ENCODE measurements at places on chromosomes 7 and 10.

- no peak for DNase-seq
Observed at GRCh38 chr10:105797234-105797890, 1156.3 kb downstream of the SORCS3 start.

DNA sequence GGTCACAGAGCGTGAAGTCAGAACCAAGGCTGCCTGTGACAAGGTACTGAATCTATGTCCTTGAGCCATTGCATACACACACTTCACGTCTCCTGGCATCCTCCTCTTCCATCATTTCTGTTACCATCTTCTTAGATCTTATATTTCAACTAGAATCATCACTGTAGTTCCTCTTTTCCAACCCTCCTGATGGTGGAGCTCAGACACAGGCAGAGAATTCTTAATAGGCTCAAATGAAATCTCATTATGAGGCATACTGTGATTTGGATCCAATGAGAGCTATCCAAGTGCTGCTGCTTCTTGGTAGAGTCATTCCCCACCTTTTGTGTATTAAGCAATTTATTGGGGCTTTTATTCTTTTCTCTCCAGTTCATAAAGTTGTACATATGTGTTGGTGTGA is 113.2 kb downstream of the CALCR start:
- DNase-seq, result no peak

DNA sequence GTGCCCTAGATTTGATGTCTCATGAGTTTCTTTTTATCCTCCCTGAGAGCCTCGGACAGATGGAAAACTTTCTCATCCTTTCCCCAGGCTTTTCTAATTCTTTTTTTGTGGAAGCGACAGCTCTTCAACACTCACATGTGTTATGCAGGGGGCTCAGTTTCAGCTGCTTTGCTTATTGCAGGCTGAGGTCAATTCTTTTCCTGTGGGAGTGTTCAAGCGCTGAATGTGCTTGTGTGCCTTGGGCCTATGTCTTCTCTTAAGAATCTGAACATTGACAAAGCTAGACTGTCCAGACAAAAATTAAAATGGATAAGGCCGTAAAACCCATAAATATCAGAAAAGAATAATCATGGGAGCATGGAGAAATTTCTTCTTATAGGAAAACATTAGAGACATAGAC is 125.2 kb upstream of the STEAP4 start:
- no peak for DNase-seq

DNA sequence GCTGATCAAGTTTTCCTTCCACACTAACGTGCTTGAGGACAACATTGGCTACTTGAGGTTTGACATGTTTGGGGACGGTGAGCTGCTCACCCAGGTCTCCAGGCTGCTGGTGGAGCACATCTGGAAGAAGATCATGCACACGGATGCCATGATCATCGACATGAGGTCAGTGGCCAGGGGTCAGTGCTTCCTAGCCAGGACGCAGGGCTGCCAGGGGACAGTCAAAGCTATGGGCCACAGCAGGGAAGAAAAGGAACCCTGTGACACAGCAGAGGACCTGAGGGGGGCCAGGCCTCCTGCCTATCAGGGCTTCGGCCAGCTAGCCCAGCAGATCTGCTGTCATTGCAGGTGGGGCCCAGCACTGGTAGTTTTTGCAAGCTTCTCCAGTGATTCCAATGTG is 5.2 kb downstream of the RBP3 start:
- no peak for DNase-seq

- no peak for DNase-seq
Observed at GRCh38 chr10:121516093-121516865, 82.0 kb downstream of the FGFR2 start.

- DNase-seq, result no peak
Observed at GRCh38 chr7:23121165-23121564, 15.6 kb downstream of the KLHL7 start.

DNA sequence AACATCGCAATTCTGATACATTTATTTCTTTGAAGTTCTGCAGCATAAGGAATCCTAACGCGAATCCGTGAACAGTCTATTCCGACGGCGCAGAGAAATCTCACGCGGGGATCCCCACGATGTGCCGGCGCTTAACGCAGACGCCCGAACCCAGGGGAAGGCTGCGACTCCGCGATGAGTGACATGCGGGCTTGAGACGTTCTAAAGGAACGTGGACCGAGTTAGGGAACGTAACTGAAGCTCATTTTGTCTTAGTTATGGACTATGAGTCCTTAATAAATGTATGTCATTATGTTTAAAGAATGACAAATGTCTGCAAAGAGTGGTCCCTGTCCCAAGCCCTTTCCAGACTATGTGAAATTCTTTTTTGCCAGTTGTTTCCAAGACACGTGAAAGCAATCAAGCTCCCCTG is 995 bp upstream of the PARD3 start:
- no peak for DNase-seq

DNA sequence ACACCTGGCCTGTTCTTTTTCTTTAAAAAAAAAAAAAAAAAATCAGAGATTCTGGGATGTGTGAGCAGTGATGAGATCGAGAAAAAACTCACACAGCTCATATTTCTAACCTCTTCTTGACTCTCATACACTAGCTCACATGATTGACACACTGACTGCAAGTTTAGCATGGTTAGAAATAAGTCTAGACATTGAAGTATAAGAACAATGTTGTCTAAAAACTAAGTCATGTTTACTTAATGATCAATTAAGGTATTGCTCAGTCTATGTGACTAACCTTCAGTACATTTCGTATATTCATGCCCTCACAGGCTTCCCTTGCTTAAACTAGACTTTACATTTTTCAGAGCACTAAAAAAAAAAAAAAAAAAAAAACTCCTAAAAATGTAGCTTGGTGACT is 775.1 kb downstream of the GATA3 start:
- DNase-seq, result no peak

DNA sequence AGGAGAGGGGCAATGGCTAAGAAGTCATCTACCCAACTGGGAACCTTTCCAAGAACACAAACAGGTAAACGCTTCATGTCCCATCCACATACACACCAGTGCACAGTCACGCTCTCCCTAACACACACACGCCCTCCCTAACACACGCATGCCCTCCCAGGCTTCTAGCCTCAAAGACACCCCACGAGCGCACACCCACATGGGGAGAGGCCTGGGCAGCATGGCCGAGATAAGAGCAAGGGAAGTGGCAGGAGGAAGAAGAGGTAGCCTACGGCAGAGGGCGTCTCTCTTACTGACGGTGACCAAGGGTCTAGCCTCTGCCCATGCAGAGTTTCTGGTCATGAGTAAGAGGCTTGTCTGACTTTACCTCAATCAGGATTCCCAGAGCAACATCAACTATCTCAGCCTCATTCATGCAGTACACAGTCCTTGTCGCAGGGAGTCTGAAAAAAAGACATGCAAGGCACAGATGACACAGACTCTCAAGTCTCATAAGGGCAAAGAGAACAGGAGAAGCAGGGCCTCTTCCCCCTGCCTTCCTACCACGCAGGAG is 3.1 kb downstream of the CYREN start:
- no peak for DNase-seq

- DNase-seq, result no peak
Observed at GRCh38 chr10:111531690-111532089, 454.9 kb downstream of the ADRA2A start.

GRCh38 chr10:33291053-33291592 is 43.3 kb downstream of the NRP1 start:
- no peak for DNase-seq

GRCh38 chr7:73770002-73770859 is at the start of gene CLDN3:
Gene CLDN3, minus strand, starts transcription at chr7:73770270. Its CDS starts 221 bp downstream, at chr7:73770049.
- DNase-seq, result no peak

DNA sequence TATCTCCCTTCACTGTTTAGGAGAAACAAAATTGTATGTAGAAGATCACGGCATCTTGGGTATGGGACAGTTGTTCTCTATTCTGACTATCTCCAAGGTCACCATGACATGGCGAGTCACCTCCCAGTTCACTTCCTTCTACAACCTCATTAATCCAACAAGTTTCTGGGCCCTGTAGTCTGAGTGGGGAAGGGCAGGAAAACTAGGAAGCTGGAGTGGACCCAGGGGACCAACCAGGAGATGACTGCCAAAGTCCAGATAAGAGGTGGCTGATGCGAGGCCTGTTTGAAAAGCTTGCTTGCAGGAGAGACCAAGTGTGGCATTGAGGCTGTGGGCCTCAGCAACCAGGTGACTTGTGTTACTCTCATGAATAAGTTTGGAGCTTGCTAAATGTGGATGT is 584.9 kb downstream of the TNS3 start:
- no peak for DNase-seq

GRCh38 chr7:118747473-118747872 is 523.0 kb downstream of the ANKRD7 start:
- DNase-seq, result no peak

DNA sequence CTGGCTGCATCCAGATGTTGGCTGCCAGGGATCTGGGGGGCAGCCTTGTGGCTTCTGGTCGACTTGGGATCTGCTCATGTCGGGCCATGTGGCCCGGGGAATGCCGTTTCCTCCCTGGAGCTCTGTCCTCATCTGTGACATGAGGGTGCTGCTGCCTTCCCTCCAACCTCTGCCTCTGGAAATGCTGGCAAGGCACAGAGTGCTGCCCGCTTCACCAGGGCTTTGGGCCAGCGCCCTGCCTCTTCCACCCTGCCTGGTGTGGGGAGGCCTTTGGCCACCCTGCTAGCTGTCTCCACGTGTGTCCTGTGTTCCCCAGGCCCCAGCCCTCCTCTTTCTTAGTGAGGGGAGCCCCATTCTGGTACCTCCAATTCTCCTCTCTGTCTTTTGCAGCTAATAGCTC is 5.8 kb upstream of the SMARCD3 start:
- DNase-seq, result no peak

- no peak for DNase-seq
Observed at GRCh38 chr7:6167587-6168476, 104.6 kb downstream of the CYTH3 start.
